ENCODE measurements at places on chromosomes 2 and 18.

DNA sequence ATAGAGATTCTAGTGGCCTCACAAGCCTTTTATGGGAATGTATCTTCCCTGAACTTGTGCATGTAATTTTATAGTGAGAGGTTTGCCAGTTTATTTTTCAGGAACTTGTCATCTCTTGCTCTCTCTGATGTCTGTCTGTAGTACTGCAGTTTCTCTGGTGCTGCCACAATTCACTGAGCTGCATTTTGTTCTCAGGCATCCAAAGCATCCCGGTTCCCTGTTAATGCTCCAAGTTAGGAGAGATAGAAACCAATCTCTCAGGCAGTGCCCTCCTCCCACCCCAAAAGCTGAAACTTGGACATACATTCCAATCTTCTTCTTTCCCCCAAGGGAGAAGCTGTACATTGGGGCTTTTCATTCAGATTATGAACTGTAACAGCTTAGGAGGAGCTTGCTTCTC lies 30.1 kb upstream of the GRB14 start:
- no peak for DNase-seq

DNA sequence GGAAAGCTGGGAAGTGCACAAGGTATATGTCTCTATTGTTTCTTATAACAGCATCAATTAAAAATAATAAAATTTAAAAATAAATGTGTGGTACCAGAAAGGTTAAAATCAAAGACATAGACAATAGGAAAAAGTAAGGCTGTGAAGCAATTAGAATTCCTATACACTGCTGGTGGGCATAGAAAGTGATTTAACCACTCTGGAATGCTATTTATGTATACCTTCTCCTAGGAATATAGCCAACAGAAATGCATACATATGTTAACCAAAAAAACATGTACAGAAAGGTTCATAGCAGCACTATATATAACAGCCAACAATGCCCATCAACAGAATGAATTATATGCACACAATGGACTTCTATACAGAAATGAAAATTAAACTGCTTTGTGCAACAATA lies 43.0 kb downstream of the WDSUB1 start:
- no peak for DNase-seq

GRCh38 chr2:157059036-157059435 lies 198.5 kb upstream of the GALNT5 start:
- DNase-seq: no peak

DNA sequence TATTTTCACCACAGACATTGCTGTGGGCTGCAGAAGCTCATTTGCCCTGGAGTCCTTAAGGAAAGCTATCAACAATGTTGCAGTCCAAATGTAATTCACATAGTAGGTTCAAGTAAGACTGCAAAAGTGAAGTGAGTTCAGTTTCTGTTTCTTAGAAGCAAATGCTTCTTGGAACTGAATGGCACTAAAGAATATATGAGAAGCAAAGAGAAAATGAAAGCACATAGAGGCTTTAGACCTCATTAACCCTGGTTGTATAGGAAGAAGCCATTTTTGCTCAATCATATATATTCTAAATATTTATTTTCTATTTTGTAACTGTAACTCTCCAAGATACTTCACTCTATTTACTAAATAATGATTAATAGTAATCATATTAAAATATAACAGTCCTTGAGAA lies 292.0 kb downstream of the ZNF804A start:
- DNase-seq: no peak

DNA sequence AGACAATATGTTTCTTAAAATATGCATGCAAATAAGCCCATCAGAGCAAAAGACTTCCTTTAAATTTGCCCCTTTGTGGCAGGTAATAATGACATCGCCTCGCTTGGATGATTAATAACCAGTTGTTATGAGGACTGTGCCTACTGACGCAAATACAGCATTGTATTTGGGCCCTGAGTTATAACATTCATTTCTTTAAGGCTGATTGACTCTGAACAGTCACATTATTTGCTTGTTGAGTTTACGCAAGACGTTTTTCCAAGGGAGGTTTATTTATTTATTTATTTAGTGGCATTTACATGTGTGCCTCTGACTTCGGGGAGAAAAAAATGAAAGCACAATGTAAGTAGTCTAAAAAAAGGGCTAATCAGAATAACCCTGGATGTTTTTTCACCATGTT lies 88.3 kb downstream of the SLC8A1 start:
- DNase-seq: no peak

DNA sequence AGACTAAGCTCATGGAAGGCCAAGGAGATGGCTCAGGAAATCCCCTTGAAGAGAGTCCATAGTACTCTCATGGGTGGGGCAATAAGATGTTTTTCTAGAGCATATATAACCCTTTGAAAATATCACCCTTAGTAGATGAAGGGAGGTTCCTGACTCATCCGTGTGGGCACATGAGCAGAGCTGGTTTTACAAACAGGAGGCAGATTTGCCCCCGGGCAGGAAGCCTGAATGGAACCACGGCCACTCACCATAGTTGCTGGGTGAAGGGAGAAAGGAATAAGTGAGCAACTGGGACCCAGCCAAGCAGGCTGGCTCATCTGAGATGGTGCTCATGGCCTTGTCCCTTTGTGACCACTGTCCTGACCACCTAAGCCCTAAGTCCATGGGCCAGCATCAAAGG lies 29.0 kb upstream of the MAPRE3 start:
- no peak for DNase-seq

DNA sequence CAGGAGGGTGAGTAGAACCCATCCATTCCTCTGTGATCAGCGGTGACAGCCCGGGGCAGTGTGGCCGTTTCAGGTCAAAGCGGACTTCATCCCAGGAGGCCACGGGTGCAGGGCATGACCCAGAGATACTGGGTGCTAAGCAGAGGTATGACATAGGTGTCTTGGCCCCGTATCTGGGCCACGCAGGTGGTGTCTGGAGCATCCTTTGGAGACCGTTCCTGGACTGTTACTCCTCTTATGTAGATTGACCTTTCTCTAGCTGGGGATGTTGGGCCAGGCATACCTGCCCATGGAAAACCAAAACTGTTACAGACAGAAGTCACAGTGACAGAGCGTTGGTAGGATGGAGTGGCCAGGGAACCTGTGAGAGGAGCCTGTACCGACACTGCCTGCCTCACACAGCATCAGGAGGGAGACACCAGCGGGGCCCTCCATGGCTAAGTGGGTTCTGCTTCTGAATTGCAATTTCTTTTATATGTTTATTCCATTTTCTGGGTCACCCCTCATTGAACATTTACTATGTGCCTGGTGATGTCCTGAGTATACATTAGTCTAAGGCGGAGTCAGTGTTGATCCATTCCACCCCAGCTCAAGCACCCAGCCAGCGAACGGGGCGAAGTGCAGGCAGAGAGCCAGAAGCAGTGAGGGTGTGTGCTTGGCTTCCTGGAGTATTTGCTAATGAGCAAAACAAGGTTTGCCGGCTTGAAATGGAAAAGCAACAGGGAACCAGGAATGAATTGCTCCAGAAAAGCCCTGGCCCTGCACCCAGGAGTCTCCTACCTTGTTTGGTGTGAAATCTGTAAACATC lies 141.7 kb downstream of the SH3RF3 start:
- no peak for DNase-seq

DNA sequence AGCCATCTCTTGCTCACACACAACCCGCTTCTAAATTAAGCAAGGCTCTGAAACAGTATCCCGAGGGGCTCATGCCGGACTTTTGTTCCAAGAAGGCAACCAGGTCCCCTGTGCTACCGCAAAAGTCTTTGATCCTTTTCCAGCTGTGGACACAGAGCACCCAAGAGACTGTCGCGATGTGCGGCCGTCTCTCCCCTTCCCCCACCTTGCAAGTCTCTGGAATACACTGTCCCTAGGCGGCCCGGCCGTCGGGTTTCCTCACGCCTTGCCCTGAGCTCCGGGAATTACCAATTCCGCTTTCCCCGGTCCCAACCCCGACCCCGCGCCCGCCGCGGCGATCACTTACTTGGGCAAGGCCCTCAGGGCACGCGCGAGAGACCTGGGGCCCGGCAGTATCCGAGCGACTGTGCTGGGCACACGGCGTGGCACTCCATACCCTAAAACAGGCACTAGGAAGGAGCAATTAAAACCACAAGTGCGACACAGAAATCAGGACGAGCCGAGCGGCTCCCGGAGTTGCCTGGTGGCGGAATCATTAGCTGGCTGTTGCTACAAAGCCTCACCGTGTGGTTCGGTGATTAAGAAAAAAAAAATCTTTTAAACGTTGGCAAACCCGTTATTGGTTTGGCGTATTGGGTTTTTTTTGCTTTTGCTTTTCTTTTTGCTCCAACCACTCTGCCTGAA lies 2.2 kb upstream of the DLX1 start:
- DNase-seq: no peak

DNA sequence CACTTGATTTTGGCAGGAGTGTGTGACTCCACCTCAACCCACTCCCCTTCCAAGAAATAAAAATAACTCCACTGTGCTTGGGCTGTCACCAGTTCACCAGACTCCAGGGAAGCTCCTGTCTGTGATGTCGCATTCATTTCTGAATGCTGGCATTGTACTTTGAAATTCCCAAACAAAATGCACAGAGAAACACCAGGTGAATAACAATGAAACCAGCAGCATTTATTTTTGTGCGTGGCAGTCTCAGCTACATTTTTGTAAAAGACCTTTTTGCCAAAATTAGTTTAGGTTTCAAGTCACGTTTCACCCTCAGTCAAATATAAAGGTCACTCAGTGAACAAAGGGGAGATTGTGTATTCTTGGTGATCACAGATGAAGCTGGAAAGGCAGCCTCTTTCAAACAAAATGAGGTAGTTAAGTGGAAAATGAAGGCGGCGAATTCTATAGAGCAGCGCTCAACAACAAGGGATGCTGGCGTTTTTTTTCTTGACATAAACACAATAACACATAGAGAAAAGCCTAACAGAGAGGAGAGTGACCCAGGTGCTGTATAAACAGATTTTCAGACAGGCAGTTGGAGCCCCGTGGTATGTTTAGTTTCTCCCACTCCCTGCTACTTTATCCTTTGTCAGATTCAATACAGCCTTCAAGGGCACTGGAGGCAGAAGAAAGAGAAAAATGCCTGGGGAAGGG lies 210.3 kb upstream of the GCFC2 start:
- no peak for DNase-seq

DNA sequence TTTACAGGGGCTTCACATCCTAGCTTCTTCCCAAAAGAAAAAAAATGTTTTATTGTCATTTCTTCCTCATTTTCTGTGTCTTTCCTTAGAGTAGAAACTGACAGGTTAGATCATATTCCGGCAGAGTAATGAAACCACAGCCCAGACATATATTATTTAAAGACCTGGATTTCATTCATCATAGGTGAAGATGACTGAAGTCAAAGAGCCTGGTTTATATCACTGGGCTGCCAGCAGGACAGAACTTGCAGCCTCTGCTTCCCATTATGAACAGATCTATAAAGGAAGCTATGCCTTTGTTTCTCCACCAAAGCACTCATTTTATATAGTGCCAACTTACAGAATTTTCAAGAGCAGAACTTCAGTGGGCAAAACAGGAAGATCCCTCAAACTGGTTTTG lies 137.9 kb downstream of the METTL4 start:
- DNase-seq: no peak

- DNase-seq: no peak
Observed at GRCh38 chr2:158217593-158217992, 115.9 kb downstream of the UPP2 start.

DNA sequence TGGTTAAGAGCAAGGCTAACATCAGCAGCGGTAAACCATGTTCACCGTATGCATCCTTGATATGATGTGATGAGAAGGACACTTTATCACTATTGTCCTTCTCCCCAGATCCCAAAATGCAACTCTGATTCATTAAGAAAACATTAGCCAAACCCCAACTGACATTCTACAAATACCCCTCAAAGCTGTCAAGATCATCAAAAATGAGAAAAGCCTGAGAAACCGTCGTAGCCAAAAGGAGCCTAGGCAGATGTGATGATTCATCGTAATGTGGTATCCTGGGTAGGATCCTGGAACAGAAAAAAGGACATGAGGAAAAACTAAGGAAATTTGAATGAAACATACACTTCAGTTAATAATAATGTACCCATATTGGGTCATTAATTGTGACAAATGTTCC lies 67.3 kb upstream of the ST6GAL2 start:
- DNase-seq: no peak

GRCh38 chr2:7997279-7997678 lies 684.6 kb upstream of the ID2 start:
- no peak for DNase-seq

DNA sequence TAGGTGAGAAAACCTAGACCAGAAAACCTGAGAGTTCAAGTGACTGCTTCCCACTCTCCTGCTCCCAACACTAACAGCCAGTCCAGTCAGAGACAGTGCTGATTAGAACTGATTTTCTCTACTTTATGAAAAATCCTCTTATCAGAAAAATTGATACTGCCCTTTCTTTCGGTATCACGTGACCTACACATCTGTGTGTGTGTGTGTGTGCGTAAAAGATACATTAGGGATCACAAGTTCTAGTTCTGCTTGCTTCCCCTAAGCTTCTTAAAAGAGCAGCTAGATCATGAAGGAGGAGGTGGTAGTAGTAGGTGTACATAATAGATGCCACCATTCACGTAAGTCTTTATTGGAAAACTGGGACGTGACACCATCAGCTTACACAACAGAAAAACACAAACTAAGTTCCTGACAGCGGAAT lies 1.5 kb downstream of the ARL5A start:
- no peak for DNase-seq

DNA sequence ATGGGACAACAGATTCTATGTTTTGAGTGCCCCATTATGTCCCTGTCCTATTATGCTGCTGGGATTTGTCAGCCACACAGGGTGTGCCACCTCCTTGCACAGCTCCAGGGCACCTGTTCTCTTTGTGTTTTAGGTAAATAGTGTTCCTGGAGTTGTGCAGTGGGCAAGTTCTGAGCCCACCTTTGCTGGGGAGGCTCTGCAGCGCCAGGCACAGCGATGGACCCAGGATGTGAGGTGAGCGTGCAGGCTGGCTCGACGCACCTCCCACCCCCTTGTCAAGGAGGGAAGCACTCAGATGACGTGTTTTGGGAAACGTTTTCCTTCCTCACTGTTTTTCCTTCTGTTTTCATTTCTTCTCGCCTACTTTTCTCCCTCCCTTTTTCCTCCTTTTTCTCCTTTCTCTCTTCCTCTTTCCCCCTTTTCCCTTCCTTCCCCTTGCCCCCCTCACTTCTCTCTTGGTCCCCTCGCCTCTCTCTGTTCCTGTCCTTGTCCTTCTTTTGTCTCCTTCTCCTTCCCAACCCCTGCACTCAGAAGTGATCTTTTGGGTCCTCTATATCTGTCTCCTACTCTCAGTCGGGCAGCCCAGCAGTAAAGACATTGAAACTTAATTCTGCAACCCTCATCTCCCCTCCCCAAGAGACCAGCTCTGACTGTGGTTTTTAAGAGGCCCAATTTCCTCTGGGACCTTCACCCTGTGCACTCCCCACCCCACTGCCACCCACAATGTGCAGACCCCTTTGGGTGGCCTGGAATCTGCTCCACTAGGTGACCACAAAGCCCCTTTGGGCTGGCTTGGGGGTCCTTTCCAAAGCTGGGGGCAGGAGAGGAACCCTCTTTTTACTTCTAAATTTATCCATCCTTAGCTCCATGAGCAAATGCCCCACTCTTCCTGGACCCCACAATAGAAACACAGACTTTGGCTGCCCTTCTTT lies 104.0 kb downstream of the MCFD2 start:
- DNase-seq: no peak

GRCh38 chr2:164846276-164846675 lies 4.7 kb upstream of the COBLL1 start:
- DNase-seq: no peak

GRCh38 chr18:22817844-22818243 lies 115.3 kb upstream of the RBBP8 start:
- DNase-seq: no peak

GRCh38 chr18:23635283-23636070 lies 27.2 kb downstream of the ANKRD29 start:
- DNase-seq: no peak

All from stimulated activated CD8-positive, alpha-beta memory T cell treated with anti-CD3 and anti-CD28 coated beads, Interleukin-4, amount 100 ng/mL, for 4 hours (primary cell).